ENCODE measurements at places on chromosomes 16 and 17.
A peak's percentile ranks its signal among the peaks of the same experiment; 100 is the strongest.

DNA sequence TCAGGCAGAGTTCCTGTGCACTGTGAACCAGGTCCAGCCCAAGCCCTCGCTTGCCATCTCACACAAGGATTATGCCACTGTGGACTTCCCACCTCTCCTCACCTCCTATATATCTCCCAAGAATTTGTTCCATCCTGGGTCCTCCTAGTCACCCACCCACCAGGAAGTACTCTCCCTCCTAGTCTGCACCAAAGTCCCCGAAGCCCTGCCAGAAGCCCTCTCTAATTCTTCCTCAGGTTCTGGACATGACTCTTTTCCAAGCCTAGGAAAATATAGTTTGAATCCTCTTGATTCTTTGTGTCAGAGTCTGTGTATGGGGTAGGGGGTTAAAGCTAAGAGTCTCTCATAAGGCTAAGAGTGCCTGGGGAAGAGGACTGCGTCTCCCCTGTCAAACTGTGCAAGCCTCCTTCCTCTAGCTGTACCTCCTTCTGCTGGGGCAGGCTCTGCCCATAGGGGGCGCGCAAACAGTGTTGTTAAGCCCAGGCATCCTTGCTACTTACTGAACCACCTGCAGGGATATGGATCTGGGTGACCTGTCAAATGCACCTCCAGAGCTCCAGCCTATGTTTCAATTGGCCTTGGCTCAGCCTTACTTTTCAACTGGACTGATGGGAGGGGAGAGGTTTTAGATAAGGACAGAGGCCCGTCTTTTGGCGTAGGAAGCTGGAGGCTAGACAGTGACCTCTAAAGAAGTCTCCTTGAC, 16.6 kb upstream of the DLX4 start:
- peak; percentile 70 for DNase-seq

DNA sequence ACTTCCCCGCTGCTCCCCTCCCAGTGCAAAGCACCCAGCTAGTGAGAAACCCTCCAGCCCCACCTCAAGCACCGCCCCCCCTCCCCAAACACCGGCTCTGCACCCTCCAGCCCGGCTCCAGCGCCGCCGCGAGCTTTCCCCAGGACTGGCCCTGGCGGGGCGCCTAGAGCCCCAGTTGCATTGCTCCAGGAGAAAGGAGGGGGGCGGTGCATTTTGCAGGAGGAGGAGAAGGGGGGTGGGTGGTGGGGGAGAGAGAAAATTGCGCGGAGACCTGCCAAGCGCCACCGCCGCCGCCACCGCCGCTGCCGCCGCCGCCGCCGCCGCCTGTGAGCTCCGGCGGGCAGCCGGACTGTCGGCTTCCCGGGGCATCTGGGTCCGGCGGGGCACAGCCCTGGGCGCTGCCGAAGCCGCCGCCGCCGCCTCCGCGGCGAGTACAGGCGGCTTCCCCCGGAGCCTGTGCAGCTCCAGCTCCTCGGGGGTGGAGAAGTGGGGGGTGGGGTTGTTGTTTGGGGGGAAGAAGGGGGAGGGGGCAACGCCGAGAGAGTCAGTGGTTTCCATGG, 333 bp upstream of the NOG start:
- DNase-seq, result peak; percentile 57

- no peak for DNase-seq
Measured at GRCh38 chr16:23391381-23392222, 61.4 kb downstream of the COG7 start.

- DNase-seq, result no peak
Measured at GRCh38 chr16:8943001-8943763, 20.5 kb downstream of the USP7 start.

- no peak for DNase-seq
Measured at GRCh38 chr16:55899857-55900256, 24.7 kb upstream of the CES5A start.

DNA sequence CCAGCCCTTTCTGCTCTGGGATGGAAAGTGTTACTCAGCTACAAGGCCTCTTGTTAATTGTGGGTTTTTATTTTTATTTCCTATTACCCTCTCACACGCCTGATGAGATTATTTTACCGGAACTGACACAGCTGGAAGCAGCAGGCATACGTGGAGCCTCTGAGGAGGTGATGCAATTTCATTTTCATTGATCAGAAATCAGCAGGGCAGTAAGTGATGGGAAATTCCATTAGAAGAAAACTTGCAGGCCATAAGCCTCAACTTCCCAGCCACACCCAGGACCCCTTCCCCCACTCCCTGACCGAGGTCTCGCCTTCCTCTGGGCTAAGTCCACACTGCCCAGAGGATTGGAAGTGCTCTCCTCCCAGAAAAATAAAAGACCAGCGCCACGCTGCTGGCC, 69.7 kb downstream of the ZFHX3 start:
- DNase-seq, result no peak

- no peak for DNase-seq
Measured at GRCh38 chr17:5416901-5417300, 2.6 kb downstream of the NUP88 start.

DNA sequence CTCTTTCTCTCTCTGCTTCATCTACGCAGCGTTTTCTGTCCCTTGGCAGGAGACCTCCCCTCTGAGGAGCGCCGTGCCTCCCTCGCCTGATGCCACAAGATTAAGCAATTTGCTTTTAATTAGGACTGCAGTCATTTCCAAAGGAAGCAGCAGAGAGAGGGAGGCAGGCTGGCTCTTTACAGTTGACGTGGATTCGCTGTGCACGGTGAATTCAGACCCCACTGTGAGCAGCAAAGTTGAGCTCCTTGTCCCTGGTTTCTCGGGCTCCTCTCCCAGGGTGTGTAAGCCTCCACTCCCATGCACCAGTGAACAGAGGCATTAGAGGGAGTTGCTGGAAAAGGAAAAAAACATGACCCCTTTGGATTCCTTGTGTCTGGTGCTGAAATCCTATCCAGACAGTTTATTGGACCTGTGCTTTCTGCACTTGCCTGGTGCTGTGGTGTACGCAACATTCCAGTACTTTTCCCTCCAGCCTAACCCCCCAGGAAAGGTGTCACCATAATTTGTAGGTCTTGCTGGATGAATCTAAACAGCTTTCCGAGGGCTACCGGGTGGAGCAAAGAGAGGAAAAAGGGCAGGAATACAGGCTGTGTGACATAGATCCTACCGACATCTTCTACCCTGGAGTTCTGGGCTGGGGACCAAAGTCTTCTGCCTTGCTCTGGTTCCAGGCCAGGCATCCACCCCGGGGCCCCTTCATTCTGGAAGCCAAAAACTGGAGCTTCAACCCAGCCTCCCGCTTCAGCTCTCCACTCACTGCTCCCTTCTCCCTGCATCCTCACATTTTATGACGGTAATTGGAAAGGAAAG, 171.0 kb downstream of the MAF start:
- no peak for DNase-seq

- no peak for DNase-seq
Measured at GRCh38 chr16:86367291-86368072, 142.8 kb upstream of the FOXF1 start.

DNA sequence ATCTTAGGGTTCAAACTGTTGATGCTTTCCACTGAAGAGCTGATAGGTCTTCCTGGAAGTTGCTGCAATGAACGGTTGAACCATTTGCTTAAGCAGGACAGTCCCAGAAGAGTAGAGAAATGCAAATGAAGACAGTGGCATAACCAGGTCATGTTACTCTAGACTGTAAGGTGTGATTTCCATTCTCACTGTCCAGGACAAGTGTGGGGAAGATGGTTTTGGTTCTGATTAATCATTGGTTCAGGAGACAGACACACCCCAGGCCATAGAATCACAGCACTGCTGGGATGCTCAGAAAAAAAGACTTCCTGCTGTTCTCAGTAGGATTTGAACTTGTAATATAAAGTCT, 34.8 kb upstream of the XYLT2 start:
- DNase-seq, result no peak

- no peak for DNase-seq
Measured at GRCh38 chr17:75457047-75457654, 716 bp downstream of the TMEM94 start.

DNA sequence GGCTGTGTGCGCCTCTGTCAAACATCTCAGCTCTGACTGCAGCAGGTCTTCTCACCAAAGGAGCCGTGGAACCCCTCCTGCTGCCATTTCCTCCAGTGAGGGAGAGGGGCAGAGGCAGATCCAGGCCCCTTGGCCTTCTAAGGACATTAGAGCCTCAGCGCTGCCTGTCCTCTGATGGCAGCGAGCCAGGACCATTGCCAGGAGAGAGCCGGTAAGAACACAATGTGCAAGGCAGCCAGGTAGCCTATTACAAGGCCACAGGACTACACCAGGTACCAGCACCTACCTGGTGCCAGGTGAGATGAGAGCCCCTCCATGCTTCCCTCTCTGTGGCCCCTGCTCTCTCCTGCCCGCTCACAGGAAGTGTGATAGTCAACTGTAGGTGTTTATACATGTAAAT, 11.0 kb downstream of the LRRC75A start:
- no peak for DNase-seq

DNA sequence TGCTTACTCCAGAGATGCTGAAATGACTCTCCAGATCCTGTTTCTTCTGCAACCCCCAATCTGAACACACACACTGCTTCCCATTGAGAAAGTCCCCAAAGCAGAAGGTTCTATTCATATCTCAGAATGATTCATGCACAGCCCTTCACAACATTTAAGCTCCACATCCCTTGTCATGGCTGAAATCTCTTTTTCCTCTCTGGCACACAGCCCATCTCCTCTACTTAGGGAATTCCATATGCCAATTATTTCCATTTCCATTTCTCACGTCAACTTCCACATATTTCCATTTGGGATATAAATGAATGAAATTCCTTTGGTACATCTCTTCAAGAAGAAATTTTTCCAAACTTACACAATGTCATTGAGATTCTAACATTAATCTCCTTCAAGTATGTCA, 119.6 kb downstream of the CDH11 start:
- no peak for DNase-seq

DNA sequence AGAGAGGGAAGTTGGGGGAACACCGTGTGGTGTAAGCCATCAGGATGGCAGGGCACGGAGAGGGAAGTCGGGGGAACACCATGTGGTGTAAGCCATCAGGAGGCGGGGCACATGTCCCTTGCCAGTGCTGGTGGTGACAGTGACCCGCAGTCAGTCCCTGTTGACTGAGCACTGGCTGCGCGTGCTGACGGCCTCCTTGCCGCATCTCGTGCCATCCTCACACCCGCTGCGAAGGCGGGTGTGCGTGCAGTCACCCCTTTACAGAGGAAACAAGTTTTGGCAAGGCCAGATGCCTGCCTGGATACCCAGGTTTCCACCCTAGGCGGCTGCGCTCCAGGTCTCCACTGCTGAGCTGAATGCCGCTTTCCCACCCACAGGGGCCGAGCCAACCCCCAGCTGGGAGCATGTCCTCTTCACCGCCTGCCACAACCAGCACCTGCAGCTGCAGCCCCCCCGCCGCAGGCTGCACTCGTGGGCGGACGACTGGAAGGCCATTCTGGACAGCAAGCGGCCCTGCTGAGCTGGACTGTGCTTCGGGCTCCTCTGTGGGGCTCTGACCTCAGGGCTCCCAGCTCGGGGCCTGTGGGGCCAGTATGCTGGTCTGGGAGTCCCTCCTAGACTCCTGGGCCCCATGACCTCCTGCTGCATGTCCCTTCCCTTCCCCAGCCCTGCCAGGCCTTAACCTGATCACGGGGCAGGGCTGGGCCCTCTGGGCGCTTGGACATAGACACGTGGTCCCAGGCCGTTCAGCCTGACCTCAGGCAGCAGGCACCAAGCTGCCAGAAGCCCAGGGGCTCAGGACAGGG, 43.5 kb downstream of the NT5M start:
- DNase-seq, result no peak

- DNase-seq, result no peak
Measured at GRCh38 chr16:24972608-24973220, 42.5 kb downstream of the ARHGAP17 start.

DNA sequence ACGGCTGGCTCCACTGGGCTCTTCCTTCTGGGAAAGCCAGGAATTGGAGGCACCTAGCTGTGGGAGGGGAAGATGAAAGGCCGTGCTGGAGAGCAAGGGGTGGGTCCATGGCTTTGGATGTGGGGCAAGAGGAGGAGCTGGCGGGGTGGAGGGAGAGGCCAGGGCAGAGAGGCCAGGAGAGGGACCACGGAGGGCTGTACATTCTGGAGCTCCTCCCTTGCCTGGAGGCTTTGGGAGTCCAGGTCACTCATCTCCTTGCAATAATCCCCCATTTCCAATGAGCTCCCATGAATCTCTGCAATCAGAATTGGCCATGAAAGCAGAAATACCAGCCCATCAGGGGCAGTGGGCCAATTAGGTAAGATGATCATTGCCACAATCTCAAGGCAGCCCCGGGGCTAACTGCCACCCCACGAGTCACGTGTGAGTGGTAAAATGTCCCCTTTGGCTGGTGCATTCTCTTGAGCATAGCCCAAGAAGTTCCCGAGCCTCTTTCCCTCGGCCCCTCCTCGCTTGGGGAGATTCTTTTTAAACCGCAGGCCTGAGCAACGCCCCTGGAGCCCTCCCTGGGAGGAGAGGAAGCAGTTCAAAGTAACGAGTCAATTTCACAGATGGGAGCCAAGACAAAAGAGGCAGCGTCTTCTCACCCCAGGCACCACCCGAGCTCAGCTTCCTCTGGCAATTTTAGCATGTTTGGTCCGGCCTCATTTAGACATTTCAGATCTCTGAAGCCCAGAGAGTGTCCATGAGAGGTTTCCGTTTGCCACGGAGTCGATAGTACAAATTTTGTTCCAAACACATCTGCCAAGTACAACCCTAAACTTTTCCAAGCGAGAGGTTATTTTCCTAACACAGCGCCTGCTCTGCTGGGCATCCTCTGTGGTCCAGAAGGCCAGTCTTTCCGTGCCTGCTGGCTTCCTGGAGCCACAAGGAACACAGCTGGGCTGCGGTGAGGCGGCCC, 13.4 kb downstream of the RTN4RL1 start:
- DNase-seq, result no peak

DNA sequence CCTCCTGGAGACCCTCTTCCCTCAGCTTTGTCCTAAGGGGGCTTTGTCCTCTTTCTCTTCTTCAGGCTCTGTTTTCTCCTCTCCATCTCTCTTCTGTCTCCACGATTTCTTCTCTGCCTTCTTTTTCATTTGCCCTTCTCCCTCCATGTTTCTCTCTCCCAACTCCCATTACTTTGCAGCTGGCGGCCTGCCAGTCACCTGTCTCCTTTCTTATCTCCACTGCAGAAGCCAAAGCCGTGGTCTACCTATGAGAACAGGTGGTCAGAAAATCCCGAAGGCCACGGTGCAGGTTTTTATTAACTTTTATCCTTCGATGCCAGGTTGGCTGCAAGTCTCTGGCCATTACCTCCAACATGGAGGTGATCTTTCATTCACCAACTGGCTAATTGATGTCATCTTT, 45.1 kb downstream of the FZD2 start:
- no peak for DNase-seq

All from activated naive CD4-positive, alpha-beta T cell (primary cell).